IPS-NIHi11 (cell line): ENCODE measurements at places on chromosomes 3 and 15.

GRCh38 chr3:18579661-18580060, 154.5 kb upstream of the SATB1 start:
- DNase-seq = no peak

DNA sequence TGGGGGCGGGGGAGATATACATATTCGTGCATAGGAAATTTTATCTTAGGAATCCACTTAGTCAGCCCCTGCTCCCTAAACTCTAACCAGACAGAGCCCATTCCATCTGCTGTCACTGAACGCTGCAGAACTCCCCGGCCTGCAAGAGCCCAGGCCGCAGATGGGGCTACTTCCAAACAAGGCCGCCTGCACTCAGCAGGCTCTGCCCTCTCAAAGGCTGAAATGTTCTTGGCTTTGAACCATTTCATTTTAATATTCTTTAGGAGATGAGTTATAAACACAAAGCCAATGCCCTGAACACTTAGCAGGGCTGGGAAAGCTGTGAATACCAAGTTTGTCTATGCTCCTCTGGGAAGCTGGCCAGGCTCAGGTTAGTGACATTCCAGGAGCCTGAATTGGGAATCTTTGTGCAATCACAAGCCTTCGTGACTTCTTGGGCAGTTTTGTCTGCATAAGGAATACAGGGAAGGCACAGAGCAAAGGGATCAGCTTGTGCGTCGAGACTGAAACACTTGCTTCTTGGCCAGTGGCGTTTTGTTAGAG, 65.0 kb downstream of the SYNM start:
- DNase-seq = no peak

DNA sequence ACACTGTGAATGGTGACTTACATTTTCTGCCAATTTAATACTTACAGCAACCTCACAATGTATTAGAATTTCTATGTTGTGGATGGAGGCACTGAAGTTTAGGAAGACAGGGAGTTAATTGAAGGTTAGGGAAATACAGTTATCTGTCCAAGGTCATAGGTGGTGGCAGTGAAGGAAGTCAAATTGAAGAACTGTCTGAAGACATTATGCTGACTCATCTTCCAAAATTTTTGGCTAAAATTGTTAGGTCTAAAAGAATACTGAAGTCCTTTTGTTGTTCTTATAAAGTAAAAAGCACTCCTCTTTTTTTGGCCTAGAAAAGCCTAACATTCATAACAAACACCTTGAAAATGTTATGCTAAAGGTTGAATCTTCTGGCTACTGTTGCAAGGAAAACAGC, 27.7 kb downstream of the EMC4 start:
- DNase-seq = no peak

DNA sequence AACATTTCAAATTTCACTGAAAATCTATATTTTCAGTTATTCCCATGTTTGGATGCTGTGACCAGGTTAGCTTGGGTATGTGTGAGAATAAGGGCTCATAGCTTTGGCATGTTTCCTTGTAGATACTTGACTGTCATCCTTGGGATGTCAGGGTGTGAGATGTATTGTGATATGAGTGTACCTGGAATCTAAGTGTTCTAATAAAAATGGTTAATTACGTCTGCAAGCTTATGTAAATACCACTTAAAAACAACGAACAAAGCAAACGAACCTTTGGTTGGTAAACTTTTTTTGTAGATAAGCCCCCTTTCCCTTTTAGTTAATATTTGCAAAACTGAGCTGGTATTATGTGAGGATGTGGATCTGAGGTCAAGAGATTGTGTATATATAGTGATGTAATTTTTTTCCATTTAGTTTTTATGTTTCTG, 63.5 kb downstream of the FNDC3B start:
- DNase-seq = no peak

- peak; percentile 20 for DNase-seq
Observed at GRCh38 chr3:107684431-107684925, 161.7 kb downstream of the BBX start.
